ENCODE measurements at places on chromosomes 6 and 20. TPM values are rescaled to one million over a fixed set of nuclear protein-coding genes. Genes with fewer than 3 reads are reported as not detected.

RAB32 gene
- total RNA-seq = 5.3 TPM

CTNNBL1 gene
- 63.4 TPM for total RNA-seq

TTBK1 gene
- 0.15 TPM for total RNA-seq

DNA sequence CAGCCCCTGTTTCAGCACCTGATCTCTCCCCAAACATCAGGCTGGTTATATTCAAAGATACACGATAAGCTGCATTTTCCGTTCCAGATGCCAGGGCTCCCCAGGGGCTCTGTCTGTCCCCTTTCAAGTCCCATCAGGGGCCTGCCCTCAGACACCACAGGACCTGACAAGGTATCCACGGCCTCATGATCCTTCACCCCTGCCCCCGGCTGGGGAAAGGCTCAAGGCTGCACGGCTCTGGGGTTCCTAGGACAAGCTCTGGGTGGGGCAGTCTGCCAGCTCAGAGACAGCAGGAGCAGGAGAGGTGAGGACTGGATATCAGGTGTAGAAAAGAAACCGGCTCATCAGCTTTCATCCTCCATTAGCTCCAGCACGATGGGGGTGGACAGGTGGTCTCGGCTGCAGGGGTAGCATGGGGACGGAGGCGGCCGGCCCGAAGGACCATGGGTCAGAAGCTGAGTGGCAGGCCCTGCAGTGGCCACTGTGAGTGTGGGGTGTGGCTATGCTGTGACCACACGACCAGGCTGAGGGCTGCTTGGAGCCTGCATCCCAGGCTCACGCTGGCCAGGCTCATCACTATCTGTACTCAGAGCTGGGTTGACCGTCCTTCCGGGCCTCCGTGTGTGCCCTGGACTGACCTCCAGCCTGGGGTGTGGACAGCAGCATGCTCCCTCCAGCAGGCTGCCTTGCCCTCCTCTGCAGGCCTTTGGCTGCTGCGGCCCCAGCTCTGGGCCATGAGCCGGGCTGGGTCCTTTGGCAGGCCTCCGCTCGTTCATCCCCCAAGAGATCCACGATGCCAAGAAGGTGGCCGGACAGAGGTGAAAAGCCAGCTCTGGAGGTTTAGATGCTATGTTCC lies 386.2 kb downstream of the THBS2 start:
- no peak for DNase-seq

DNA sequence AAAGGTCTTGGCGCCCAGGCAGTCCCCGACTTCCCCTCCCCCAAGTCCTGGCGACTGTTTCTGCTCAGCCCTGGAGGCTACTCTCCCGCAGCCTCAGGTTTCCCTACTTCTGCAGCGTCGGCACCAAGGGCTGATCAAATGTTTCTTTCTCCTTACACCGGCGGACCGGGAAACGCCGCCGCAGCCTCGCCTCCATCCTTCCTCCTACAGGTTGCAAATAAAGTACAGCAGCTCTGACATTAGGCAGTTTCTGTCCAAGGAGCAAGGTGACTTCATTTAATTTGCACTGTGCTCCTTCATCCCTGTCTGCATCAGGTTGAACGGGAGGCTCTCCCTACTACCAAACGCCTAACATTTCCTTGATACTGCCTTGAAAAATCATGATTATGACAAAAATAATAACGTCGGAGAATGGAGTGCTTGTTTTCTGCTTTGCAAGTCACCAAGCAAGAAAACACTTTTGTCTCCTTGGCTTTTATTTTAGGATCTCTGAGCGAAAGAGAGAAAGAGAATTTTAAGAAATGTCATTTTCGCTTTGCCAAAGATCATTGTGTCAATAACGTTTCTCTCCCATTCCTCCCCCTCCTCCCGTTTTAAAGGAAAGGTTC lies 1.0 kb downstream of the CLIC5 start:
- DNase-seq = peak; percentile 56
